ENCODE measurements at places on chromosomes 3 and 15. TPM values are rescaled to one million over a fixed set of nuclear protein-coding genes. Genes with fewer than 3 reads are reported as not detected.
A peak's percentile ranks its signal among the peaks of the same experiment; 100 is the strongest.

GRCh38 chr15:92579931-92580470 is 75.6 kb downstream of the FAM174B start:
- no peak overlapping the region for H3K27ac ChIP-seq
- DNase-seq = no peak
- H3K36me3 ChIP-seq = no peaks in the 10 kb centered on the region
- no peaks in the 10 kb centered on the region for H3K4me1 ChIP-seq
- H3K4me3 ChIP-seq = no peak overlapping the region

DNA sequence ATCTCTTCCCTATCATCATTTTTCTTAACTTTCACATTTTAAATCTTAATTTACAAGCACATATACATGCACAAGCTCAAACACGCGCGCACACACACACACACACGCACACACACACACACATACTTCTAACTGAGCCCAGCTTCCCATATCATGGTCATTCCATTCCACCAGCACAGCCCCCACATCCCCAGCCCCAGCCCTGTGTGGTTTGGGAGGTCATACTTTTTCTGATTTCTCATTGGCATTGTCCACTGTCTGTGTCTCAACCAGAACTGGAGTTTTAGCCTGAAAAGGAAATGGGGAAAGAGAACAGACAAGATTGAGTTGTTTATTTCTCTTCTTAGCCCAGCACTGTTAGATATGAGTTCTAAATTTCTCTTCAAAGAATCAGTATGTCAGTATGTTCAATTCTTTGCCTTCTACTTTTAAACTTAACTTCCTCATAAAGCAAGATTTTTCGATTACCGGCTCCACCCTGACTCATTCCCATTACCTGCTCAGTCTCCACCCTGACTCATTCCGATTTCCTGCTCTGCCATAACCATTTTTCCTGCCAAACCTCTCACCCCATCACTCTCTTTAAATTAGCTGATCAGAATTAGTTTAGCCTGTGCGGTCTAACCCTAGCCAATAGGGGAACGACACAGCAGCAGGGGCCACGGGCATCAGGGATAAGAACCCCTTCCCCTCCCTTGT is 6.4 kb downstream of the IQCF1 start:
- DNase-seq = no peak
- H3K27ac ChIP-seq = no peak overlapping the region
- no peaks in the 10 kb centered on the region for H3K27me3 ChIP-seq
- H3K4me1 ChIP-seq = no peaks in the 10 kb centered on the region
- H3K4me3 ChIP-seq = no peak overlapping the region

The LRTM1 gene
- 7.6 TPM for total RNA-seq

The RBP2 gene
- not detected for total RNA-seq

DNA sequence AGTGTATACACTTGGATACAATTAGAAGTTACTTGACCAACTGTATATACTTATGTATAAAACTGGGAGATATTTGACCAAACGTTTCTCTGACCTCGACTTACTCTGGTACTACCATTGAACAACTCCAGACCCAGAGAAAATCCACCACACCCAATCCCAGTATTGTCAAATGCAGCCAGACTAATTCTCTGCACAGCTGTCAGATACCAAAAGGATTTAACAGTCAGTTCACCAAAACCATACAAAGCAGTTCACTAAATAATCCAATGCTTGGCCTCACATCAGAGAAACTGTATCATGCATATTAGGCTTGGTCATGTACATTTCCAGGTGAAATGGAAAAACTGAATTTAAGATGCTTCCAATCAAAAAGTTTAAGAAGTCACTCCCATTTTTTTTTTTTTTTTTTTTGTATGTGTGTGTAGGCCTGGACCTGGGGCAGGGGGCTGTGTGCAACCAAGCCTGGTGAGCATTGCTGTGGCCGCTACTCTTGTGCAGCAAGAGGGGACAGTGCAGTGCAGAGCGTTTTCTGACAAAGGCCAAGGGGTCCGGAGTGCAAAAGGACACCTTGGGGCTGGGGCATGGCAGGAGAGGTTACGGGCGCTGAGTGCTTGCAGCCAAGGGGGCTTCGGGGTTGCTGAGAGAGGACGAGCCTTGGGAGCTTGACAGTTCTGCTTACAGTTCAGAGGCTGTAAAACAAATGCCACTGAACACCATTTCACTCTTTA is 1.4 kb downstream of the TOMM70 start:
- H3K4me3 ChIP-seq = peak overlapping the region; percentile 97
- DNase-seq = peak; percentile 76
- H3K36me3 ChIP-seq = no peaks in the 10 kb centered on the region

- no peaks in the 10 kb centered on the region for H3K36me3 ChIP-seq
- H3K4me3 ChIP-seq = peak overlapping the region; percentile 25
Measured at GRCh38 chr15:97875025-97875512, 85.4 kb upstream of the ARRDC4 start.

The CCR5 gene
- 7.7 TPM for total RNA-seq

DNA sequence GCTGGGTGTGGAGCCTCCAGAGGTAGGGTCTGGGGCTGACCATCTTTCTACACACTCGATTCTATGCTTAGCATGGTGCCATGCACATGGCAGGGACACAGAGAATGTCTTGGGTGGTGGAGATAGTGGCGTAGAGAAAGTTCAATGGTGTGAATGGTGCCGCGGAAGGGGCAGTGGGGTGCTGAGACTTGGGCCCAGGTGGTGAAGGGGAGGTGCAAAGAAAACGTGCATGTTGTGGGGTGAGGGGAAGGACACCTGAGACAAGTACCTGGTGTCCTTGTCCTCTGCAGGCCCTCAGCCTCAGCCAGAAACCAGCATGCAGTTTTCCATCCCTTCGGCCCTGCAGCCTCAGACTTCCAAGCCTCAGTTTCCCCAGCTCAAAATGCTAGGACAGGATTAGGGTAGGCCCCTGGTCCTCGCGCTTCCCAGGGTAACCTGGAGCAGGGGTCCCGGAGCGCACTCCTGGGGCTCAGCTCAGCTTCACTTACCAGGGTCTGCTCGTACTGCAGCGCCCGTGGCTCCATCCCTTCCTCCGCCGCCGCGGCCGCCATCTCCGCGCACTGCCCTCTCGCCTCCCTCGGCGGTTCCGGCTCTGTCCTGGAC is 375 bp downstream of the CLCN2 start:
- peaks cover 6% of the 10 kb centered on the region for H3K36me3 ChIP-seq
- DNase-seq = no peak
- peak overlapping the region; percentile 93 for H3K27ac ChIP-seq
- no peaks in the 10 kb centered on the region for H3K27me3 ChIP-seq

The C3orf33 gene
- total RNA-seq = 2.3 TPM

The MYZAP gene
- 15.2 TPM for total RNA-seq

The XRN1 gene
- total RNA-seq = 87.1 TPM

Measured in spleen (tissue), 13 donors.